ENCODE measurements at places on chromosomes 2 and 18.

DNA sequence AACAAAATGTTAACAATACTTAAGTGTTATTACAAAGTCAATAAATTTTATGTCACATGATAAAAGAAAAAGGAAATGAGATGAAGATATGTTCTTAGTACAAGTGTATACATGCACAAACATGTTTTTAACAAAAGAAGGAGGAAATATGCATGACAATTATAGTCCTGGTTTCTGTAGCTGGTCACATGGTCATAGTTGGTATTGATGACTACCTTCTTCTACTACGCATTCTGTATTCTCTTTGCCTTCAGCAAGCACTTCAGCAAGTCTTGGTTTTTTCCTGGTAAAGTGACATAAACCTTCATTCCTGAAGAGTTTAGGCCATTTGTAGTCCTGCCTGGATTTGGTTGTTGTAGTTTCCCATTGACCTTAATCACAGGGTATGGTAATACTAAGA, 121.3 kb upstream of the SYT4 start:
- no peak for DNase-seq

DNA sequence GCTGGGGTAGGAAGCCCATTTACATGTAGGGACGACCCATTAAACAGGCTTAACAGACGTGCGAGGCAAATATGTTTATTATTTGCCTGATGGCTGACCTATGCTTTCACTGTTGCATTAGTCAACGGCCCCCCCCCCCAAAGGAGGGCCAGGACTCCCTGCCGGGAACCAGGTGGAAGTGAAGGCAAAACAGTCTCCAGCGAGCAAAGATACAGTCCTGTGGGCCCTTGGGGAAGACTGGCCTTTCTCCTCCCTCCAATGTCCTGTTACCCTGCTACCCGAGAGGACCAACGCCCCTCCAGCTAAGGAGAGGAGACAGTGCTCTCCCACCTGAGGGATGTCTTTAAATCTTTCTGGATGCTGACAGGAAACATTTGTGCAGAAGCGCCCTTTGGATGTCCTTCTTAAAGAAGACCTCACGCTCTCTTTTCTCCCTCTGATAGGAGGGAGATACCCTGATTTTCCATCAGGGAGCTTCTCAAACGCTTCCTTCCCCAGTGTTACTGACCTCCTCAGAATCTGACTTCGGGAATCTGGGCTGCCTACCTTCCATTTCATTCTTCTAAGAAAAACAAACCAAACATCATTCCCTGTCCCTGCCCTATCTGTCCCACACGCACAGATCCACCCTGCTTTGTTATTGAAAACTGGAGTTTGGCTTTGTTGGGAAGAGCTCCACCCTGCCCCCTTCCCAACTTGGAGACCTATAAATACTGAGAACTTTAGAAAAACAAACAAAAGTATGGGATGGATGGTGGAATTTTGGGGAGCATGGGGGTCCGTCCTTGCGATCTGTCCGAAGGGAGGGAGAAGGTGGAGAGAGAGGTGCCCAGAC, 135.9 kb upstream of the SIX3 start:
- no peak for DNase-seq

- no peak for DNase-seq
Measured at GRCh38 chr2:240124651-240125030, 11.5 kb downstream of the COPS9 start.

GRCh38 chr2:221680548-221680947, 108.4 kb upstream of the EPHA4 start:
- no peak for DNase-seq

GRCh38 chr2:208584378-208584985, 177.9 kb downstream of the PTH2R start:
- no peak for DNase-seq

DNA sequence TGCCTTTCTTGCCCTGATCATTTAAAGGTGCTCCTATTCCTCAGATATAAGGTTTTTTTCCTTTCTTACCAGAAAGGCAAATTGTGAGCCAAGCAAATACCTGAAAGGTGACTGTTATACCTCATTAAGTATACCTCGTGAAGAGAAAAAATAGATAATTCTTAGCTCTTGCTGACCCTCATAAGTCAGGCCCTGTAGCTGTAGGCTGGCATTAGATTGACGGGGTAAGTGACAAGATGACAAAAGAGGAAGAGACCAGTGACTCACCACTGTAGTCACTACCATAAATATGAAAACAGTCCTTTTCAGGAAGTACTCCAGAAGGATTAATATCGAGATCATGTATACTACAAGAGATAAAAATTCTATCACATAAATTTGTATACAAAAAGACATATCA, 104.6 kb downstream of the PTPN4 start:
- DNase-seq, result peak; percentile 20
